ENCODE measurements at places on chromosomes 4 and X.
A peak's percentile ranks its signal among the peaks of the same experiment; 100 is the strongest.

DNA sequence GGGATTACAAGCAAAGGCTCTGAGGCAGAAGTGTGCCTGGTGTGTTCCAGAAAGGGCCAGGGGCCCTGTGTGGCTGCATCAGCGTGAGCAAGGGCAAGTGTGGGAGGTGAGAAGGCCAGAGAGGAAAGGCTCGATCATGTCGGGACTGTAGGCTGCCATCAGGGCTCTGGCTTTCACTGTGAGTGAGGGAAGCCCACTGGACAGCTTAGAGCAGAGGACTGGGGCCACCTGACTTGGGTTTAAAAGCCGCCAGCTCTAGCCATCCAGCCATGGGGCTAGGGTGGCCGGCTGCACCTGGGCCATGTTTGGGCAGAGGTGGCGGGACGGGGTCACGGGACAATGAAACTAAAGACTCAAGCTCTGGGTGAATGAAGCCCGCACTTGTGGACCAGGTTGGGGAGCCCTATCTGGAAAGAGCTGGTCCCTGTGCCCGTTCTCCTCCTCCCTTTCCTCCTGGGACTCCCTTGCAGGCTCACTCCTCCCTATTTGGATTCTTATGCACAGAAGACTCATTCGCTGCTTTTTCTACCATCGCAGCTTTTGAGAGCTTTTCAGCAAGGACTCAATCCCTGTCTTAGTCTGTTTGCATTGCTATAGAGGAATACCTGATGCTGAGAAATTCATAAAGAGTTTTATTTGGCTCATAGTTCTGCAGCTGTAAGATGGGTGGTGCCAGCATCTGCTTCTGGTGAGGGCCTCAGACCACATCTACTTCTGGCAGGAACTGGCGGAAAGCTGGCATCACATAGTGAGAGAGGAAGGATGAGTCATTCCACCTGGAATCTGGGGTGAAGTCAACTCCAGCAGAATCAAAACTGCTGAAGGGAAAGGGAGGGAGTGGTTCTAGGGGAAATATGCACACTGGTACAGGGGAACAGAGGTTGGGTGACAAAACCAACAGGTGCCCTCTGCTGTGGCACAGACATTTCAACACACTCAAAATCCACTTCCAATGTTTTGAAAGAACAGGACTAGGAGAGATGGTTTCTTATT is 15.3 kb downstream of the CTAG1B start:
- no peak for DNase-seq

DNA sequence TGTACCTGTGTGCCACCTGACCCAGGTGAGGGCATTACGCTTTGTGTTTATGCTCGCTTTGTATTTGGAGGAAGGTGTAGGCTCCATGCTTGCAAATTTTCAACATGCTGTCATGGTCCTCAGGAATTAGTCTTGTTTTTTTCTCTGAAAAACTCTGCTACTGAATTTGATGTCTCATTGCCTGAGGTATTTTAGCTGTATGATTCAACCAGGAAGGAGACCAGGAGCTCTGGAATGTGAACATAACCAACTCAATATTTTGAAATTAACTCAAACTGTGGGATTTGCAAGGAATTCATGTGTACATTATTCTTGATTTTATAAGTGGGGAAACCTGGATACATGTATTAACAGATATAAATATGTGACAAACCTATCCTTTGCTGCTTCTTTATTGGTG is 134.1 kb downstream of the SLC4A4 start:
- DNase-seq, result peak; percentile 73

DNA sequence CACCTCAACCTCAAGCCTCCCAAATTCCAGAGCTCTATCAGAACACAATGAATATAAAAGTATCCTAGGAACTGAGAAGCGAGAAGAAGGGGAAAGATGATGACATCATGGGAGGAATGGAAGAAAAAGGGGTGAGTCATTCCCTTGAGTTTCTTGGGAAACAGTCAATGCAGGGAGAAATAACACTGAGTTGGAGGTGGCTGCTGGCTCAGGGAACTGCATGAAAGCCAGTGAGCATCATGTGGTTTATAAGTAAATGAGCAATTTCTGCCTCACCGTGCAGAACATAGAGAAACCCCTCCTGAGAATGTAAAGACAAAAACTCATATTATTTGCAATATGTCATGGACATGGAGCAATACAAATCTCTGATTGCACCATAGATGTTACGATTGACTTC is 73.3 kb downstream of the SHOX start:
- no peak for DNase-seq

DNA sequence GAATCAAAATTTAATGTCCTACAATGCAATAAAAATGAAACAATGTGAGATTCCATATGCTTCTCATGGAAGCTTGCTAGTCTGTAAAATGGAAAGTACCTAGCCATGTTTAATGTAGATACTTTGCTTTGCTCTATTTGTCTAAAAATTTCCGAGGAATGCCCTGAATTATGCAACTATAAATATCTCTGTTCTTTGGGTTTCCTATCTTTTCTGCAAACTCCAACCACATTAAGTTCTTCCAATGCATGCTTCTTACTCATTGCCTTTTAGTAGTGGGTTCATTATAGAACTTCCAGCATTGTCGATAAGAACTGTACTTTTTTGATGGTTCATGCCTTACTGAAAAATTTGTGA is 178.3 kb downstream of the RASL11B start:
- no peak for DNase-seq

DNA sequence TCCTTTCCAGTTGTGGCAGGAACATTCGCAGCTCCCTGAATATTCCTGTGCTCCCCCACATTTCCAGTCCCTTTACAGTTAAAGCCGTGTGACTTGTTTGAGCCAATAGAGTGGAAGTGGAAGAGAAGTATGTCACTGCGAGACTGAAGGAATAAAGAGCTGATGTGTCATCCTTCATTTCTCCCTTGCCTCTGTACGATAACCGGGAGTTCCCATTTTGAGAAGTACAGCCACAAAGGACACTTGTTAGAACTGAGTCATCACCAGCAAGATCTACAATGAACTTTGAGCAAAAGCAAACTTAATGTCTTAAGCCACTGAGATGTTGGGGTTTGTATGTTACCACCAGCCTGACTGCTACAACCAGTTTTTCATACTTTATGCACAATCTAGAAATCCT is 92.3 kb downstream of the SPRY1 start:
- peak; percentile 13 for DNase-seq

DNA sequence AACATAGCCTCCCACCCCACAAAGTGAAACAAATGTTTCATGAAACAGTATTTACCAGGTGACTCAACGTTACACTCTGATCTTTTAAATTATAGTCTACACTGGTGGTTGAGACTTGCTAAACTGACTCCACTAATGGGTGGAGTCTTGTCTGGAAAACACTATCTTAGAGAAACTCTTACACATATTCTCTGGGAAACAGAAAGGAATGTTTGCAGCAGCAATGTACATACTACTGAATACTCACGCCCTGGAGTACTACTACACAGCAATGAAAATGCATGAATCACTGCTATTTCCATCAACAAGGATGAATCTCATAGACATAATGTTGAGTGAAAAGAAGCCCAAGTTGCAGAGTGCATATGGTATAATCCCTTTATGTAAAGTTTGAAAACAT is 208.5 kb upstream of the IGFBP7 start:
- DNase-seq, result no peak

- DNase-seq, result no peak
Measured at GRCh38 chr4:38566806-38567398, 97.1 kb upstream of the KLF3 start.

DNA sequence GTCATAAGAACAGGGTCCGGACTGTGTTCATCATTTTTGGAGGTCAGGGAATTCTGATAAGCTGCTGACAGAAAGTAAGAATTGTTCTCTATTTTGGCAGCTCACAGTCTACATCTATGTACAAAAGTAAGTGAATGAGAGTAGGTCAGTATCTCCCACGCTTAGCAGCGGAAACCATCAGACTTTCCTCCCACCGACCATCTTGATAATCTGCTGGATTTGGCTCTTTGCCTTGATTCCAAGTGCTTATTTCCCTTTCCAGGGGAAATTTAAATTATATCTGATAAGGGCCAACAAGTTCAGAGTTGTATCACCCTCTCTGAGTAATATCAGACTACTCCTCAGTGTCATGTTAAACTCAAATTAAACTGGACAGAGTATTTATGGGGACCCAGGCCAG is 118.0 kb downstream of the CAMK2D start:
- DNase-seq, result no peak

- no peak for DNase-seq
Measured at GRCh38 chr4:122331195-122331594, 47.6 kb upstream of the ADAD1 start.

GRCh38 chr4:85733798-85734197 is 258.8 kb downstream of the ARHGAP24 start:
- DNase-seq, result no peak

GRCh38 chrX:103779141-103779789 is 2.6 kb downstream of the PLP1 start:
- no peak for DNase-seq

DNA sequence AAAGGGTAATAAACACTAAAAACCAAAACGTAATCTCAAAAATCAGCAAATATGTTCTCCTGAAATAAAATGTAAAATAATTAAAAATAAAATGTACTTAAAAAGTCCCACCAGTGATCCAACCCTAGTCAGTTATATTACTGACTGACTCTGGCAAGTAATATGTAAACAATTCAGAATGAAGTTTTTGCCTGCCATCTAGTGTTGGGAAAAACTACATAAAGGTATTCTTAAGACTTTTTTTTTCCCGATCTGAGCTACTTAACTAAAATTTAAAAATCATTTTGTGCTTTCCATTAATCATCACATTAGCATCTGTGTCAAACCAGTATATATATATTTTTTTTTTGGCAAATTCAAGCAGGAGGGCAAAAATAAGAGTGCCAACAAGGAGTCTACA is 24.0 kb downstream of the RCHY1 start:
- peak; percentile 15 for DNase-seq

GRCh38 chrX:23497919-23498318 is 163.3 kb downstream of the PTCHD1 start:
- no peak for DNase-seq

GRCh38 chr4:72899214-72899613 is 170.3 kb downstream of the COX18 start:
- DNase-seq, result no peak

- DNase-seq, result no peak
Measured at GRCh38 chrX:151711154-151711553, 4.7 kb upstream of the FATE1 start.

GRCh38 chrX:115892787-115893671 is 277.5 kb upstream of the AGTR2 start:
- DNase-seq, result no peak

Measured in HS-5 (cell line).